ENCODE measurements at places on chromosomes 12 and 14.

DNA sequence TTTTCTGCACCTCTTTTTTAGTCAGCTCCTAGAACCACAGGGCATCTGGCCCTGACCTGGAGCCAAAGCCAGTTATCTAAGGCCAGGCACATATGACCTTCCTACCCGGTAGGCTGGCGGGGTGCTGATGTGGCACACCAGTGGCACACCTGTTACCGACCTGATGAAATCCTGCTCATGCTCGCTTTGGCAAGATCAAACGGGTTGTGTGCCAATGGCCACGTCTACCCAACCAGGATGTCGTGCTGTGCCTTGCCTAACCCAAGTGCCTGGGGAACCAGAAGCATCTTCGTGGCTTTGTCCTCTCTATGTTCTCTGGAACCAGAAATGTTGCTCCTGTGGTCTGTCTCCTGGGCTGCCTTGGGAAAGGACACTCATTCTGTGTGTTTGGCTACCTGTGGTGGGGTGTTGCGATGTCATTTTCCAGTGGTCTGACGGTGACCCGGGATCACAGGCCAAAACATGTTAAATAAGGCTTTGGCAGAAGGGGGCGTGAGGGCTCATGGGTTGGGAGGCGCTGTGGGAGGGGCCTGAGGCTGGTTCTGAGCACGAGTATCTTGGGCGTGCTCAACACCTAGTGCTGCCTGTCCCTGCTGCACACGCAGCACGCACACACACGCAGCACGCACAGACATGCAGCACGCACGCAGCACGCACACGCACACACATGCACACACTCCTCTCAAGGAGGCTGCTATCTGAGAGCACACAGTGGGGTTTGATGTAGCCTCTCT, 27.9 kb downstream of the CCNK start:
- no peak for DNase-seq

DNA sequence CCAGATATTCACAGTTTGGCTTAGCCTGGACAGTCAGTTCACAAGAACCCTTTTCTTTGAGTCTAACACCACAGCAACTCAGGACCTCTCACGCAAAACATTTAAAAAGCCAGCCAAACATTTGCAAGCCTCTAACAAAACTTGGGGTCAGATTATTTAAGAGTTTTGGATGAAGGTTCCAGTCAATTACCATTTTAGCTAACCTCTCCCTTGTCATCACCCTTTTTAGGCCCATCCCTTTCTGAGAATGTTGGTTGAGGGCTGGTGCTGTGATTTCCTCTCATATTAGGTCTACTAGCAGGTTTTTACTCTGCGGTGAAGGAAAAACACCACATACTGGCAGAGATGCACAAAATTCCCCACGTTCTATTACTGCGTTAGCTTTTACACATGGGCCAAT, 20.7 kb downstream of the PAX9 start:
- DNase-seq = no peak

GRCh38 chr12:115541891-115542421, 735.5 kb downstream of the MED13L start:
- DNase-seq = no peak

GRCh38 chr14:72902801-72903530, 9.1 kb upstream of the DPF3 start:
- DNase-seq = peak; percentile 43

DNA sequence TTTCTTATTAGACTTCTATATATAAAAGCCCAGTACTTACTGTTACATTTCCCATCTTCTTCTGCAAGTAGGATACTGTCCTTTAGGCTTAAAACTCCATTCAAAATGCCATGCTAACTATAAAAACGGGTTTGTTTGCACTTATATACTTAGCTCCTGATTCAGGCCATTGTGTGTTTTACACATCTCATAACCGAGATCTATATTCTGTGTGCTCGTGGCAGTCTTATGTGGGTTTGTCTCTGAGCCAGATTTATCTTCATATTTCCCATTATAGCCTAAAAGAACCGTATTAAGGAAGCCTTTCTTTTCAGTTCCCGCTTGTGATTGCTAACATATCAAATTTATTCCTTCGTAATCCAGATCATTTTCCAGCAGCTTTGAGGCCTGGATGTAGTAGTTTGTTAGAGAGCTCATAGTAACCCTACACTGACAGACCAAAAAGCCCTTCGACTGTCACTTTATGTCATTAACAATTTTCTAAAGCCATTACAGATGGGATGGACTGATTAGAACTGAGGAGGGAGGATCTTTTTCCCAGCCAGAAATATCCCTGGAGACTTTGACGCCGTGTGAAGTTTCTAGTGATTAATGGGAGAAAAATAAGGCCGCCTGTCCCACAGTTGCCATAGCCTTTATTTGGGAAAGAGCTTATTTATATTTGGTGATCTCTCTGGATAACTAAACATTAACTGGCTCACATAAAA, 508.5 kb downstream of the FOXG1 start:
- no peak for DNase-seq

DNA sequence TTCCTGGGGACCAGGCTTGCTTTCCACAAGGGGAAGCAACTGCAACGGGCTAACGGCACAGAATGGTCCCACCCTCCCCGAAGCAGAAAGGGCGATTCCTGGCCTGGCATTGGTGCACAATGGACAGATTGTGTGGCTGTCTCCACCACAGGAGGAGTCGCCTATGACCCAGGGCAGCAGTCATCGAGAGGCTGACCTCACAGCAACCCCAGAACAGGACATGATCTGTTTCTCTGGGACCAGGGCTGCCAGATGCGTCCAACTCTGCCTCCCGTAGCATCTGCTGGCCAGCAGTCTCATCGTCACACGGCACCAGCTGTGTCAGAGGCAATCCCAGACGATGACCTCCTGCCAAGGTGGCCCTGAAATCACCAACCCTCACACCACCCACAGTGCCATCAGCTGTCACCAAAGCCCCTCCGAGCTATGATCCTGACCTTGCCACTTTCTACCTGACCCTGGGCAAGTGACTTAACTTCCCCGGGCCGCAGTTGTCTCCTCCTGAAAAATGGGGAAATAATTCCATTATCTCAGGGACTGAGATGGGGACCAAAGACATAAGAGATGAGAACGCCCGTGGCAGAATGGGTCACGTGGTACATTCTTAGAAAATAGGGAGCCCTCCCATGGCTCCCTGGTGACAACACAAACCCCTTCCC, 86.7 kb downstream of the CHGA start:
- DNase-seq = no peak

- peak; percentile 86 for DNase-seq
Observed at GRCh38 chr12:6613015-6613775, 6.0 kb upstream of the CHD4 start.

Data from choroid plexus epithelial cell (primary cell).